ENCODE measurements at places on chromosomes 12 and 14.

GRCh38 chr14:68079941-68080697, 260.5 kb downstream of the RAD51B start:
- DNase-seq = no peak

GRCh38 chr12:57741413-57741789, 2.9 kb upstream of the AGAP2 start:
- DNase-seq = no peak

GRCh38 chr12:62166525-62166924, 93.7 kb upstream of the USP15 start:
- no peak for DNase-seq

- no peak for DNase-seq
These were observed 203.1 kb downstream of the ITPR2 start for GRCh38 chr12:26629864-26630263.

DNA sequence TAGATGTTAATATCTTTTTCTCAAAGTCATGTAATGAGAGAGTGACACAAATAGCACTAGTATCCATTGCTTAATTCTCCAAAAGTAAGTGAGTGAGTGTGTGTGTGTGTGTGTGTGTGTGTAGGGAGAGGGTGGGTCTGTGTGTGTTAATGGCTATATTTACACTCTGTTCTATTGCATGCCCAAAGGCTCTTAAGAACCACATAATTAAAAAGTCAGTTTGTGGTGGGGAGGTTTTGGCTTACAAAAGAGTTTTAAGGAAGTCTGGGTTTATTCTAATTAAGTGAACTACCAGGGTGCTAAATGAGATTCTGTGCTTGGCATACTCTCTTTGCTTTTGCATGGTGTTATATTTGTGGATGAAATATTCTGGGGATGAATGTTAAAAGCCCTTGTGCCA, 1897.6 kb upstream of the FLRT2 start:
- DNase-seq = no peak

DNA sequence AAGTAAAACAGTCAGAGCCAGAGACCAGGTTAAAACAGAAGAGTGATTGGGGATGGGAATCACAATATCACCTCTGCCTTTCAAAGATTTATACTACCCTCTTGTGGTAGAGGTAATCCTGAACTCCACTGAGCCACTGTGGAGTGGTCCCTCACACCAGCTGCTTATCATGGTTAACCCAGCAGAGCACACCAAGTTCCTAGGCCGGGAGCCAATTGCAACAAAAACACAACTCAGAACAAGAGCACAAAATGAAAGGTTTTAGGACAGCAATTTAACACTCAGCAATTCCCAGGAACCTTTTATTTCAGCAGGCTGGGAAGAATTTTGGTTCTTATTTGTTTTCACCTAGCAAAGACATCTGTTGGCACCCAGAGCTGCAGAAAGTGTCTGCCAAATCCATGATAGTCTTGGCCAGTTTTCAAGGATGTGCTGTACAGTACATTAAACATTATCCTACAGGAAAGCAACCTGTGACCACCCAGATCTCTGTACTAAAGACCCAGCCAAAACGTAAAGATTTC, 220.5 kb upstream of the ATXN7L3B start:
- no peak for DNase-seq
